ENCODE measurements at places on chromosomes 4 and X. TPM values are rescaled to one million over a fixed set of nuclear protein-coding genes. Genes with fewer than 3 reads are reported as not detected.

The CT45A6 gene
- not detected for total RNA-seq

The RAP1GDS1 gene
- total RNA-seq: 59.9 TPM

The IL13RA2 gene
- not detected for total RNA-seq

- peak; percentile 32 for DNase-seq
Observed at GRCh38 chr4:101306225-101306624, 41.1 kb downstream of the PPP3CA start.

GRCh38 chr4:163164591-163164990 is 2.1 kb downstream of the NAF1 start:
- DNase-seq: no peak

GRCh38 chr4:41189076-41189475 is 25.3 kb downstream of the APBB2 start:
- DNase-seq: no peak

GRCh38 chrX:5730556-5730955 is 498.1 kb downstream of the NLGN4X start:
- no peak for DNase-seq

DNA sequence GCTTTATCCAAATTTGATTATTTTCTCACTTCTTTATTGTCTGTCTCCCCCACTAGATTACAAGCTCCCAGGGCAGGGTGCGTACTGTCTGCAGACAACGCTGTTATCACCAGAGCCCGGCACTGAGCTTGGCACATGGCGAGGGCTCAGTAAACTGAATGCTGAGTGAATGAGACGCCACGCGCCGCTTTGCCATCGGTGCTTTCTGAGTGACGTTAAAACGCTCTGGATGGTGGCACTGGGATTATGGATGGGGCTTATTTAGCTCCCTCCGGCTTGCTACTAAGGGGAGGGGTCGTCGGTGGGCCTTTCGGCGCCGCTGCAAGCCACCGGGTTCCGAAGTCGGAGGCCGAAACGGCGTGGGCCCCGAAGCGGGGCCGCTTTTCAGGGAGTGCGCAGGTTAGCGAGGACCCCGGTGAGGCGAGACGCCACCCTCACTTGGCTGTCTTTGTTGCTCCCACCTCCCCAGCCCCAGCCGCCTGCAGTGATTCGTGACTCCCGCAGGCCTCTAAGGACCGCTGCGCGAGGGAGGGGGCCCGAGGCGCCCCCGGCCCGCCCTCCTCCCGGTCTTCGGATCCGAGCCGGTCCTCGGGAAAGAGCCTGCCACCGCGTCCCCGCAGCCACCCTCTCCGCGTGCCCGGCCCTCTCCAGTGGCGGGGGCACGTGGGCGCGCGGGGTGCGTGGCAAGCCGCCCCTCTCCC is 569 bp upstream of the FHL1 start:
- peak; percentile 3 for DNase-seq

DNA sequence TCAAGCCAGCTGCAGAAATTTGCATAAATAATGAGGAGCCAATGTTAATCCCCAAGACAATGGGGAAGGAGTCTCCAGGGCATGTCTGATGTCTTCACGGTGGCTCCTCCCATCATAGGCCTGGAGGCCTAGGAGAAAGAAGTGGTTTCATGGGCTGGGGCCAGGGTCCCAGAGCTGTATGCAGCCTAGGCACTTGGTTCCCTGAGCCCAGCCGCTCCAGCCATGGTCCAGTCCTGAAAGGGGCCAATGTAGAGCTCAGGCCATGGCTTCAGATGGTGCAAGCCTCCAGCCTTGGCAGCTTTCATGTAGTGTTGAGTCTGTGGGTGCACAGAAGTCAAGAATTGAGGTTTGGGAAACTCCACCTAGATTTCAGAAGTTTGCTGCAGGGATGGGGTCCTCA is 628.2 kb upstream of the GRIA3 start:
- DNase-seq: no peak

DNA sequence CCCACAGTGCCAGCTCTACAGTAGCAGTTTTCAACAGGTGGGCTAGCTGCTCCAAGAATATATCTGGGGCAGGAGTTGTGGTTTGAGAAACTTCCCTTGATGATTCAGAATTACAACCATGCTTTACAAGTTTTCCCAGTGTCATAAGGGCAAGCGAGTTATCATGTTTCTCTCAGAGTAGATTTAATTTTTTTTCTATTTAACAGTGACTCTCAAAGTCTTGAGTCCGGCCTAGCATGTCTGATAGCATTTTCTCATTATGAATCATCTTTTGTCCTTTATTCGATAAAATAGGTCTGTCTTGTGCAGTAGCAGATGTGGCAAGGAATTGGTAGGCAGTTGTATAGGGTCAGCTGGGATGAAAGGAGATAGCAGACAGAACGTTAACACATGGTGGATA is 62.2 kb upstream of the SPANXD start:
- no peak for DNase-seq

DNA sequence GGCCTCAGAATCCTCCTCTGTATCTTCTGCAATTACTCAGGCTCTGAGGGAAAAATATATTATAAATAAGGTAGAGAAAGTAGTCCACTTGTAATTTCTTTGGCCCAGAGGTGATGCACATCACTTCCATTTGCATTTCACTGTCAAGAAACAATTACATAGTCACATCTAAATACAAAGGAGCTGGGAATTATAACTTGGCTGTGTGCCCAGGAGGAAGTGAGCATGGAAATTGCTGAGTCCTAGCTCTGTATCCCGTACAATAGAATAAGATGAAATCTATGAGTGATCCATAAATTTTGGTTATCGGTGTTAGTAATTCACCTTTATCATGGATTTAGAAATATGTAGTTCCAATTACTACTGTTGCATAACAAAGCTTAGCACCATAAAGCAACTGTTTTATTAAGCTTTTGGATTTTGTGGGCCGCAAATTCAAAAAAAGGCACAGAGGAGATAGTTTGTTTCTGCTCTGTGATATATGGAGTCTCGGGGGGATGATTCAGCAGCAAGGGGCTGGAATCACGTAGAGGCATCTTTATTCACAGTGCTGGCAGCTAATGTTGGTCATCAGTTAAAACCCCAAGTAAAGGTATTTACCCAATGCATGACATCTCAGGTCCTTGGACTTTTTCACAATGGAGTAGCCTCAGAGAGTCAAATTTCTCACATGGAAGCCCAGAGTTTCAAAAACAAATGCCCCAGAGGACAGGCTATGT is 241.4 kb upstream of the GALNT7 start:
- DNase-seq: no peak

- no peak for DNase-seq
Observed at GRCh38 chrX:130645955-130646583, 244.3 kb downstream of the RBMX2 start.

- no peak for DNase-seq
Observed at GRCh38 chr4:154132406-154132805, 343.5 kb upstream of the SFRP2 start.

- DNase-seq: no peak
Observed at GRCh38 chrX:21744060-21744459, 13.9 kb downstream of the SMPX start.

- peak; percentile 96 for DNase-seq
Observed at GRCh38 chr4:17142232-17142711, 243.8 kb upstream of the LDB2 start.

DNA sequence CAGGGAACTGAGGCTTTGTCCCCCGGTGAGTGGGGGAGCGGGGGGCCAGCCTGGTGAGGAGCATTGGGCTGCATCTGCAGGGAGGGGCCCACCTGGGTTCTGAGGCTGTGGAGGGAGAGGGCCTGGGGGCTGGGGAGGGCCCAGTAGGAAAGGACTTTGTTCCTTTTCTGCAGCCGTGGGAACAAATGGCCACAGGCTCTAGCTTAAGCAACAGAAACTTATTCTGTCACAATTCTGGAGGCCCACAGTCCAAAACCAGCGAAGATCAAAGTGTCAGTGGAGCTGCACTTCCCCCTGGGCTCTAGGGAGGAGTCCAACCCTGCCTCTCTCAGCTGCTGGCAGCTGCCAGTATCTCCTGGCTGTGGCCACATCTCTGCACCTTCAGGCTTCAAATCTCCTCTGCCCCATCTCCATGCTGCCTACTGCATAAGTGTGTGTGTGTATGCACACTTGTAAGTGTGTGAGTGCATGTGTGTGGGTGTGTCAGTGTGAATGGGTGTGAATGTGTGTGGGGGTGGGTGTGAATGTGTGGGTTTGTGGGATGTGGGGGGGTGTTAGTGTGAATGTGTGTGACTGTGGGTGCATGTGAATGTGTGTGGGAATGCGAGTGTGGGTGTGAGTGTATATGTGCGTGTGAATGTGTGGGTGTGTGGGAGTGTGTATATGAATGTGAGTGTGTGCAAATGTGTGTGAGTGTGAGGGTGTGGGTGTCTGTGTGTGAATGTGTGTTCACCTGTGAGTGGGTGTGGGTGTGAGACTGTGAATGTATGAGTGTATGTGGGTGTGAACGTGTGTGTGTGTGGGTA is 204.5 kb upstream of the PSAPL1 start:
- DNase-seq: no peak

DNA sequence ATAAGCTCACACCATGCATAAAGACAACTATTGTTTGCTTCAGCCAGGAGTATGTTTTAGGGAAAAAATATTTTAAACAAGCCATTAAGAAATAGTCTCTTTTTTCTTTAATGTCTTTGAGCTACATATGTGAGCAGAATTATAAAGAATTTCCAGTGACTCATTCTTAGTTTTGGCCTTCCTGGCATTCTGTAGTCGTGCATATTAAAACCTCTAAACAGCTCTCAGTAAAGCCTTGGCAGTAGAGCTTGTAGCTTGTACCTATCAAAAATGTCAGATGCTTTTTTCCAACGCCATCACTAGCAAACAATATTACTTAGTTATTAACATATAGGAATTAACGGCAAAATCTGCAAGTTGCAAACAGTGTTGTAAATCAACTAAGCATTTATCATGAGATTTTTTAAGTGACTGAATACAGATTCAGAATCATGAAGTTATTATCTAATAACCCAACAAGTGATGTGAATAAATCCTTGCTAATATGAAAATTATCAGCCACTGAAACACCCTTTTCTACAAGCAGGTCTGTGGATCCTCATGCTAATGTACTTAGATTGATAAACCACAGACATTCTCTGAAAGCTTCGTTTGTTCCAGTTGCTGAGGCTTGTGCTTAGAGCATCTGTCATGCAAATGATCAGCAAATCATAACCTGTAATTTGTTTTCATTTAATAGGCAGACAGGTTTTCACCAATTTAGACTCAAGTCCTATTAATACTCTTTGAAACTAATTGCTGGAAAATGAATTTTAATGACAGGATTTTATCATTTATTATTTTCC is 412.0 kb upstream of the ATOH1 start:
- DNase-seq: no peak

DNA sequence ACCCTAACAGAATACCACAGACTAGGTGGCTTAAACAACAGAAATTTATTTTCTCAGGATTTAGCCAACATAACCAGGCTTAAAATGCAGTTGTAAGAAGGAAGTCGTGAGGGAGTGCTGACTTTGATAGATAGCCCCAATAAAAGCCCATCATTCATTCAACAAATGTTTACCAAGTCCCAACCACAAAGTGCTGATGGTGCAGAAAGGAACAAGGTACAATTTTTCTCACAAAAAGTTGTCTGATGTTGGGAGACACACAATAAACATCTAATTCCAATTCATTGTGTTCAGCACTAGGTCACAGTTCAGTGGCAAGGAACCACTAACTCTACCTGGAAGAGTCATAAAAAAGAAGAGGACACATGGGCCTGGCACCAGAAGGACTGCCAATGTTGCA is 42.2 kb downstream of the AKAP4 start:
- no peak for DNase-seq

DNA sequence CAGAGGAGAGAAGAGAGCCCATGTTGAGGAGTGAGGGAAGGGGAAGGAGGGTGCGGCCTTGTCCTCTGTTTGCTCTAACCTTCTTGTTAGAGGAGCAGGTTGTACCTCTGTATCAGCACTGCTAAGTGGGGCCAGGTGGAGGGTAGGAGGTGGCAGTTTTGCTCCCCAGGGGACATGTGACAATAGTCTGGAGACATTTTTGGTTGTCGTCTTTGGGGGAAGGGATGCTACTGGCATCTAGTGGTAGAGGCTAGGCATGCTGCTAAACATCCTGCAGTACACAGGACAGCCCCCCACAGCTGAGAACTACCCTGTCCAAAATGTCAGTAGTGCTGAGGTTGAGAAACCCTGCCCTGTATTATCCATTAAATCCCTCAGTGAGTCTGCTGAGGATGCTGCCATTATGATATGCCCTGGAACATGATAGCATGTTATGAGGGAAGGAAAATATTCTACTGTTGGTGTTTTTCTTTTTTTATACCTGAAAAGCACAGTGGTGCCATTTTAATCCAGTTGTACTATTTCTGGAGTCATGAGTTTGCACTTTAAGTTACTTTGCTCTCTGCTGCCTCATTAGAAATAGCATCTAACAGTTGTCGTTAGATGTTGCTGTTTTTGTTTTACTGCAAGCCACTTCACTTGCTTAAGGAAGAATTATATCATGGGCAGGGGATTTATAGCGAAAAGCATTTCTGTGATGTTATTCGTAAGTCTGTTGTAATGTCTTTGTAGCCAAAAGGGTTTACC is 90.6 kb downstream of the LRP2BP start:
- peak; percentile 48 for DNase-seq

- DNase-seq: no peak
Observed at GRCh38 chr4:32189130-32189529, 1469.0 kb downstream of the PCDH7 start.

DNA sequence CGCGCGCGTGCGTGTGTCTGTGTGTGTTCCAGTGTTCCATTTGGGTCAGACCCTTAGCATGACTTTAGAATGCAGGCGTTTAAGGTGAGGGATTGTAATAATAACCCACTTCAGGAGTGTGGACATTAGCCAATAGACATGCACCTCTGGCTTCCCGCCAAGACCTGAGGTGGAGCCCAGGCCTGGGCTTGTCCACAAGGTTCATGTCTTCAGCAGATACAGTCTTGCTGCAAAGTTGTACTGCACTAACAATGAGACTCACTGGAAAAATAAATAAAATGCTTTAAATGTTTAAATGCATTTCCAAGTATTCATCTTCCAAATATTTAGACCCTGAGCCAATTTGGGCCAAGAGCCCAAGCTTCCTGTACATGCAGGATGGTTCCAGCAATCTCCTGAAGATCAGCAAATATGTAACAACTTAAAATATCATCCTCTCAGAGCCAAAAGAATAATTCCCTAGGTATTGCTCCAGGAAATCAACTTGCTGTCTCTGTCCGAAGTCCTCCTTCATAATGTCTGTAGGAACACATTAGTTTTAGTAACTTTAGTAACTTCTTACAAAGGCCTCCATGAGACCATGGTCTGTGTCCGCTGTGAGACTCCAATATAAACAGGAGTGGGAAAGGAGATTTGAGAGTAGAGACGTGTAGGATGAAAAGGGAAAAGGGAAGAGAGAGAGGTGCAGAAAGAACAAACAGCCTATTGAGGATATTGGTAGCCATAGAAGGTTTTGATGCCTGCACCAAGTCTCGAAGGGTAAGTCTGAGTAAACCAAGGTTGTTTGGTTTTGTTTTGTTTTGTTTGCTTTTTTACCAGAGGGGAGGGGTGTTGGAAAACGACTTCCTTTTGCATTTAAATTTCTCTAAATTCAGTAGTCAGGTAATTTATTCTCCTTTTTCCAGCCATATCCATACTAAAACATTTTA is 98.5 kb upstream of the KLF3 start:
- peak; percentile 60 for DNase-seq

Data from SJSA1 (cell line).